Fibroblast of skin of scalp (primary cell): ENCODE measurements at places on chromosomes 11 and 22.
A peak's percentile ranks its signal among the peaks of the same experiment; 100 is the strongest.

DNA sequence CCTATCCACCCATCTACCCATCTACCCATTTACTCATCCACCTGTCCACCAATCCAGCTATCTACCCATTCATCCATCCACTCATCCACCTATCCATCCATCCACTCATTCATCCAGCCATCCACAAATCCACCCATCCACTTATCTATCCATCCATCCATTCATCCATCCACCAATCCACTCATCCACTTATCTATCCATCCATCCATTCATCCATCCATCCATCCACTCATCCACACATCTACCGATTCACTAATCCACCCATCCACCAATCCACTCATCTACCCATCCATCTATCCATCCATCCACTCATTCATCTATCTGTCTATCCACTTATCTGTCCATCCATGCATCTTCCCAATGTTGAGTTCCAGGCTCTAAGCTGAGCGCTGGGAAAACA lies 1.7 kb upstream of the SPI1 start:
- no peak for DNase-seq

- DNase-seq, result peak; percentile 48
Measured at GRCh38 chr11:94768602-94769541, 716 bp downstream of the AMOTL1 start.

GRCh38 chr11:18332302-18332701 lies 9.9 kb downstream of the GTF2H1 start:
- DNase-seq, result no peak

- DNase-seq, result no peak
Measured at GRCh38 chr11:27509908-27510307, 3.3 kb upstream of the LIN7C start.

- DNase-seq, result no peak
Measured at GRCh38 chr11:6362185-6362872, 27.9 kb upstream of the SMPD1 start.

GRCh38 chr11:120540744-120541465 lies 29.4 kb downstream of the GRIK4 start:
- peak; percentile 30 for DNase-seq

DNA sequence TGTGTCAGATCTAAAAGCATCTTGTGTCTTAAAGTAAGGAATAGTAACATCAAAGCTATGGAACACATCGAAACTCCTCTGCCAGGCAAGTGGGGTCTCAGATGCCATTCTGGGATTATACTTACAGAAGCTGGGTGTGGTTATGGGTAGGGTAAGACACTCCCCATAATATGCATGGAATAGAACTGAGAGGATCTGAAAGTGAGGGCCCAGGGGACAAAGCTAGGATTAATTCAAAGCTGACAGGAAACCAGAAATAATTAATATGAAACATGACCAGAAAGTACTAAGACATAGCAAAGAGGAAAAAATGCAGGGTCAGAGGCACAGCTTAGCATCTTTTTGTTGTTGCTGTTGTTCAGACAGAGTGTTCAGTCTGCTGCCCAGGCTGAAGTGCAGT lies 40.2 kb upstream of the EED start:
- no peak for DNase-seq

- no peak for DNase-seq
Measured at GRCh38 chr22:36828815-36829214, 12.0 kb upstream of the PVALB start.

GRCh38 chr11:118002010-118002540 lies 15.9 kb downstream of the IL10RA start:
- no peak for DNase-seq

- peak; percentile 56 for DNase-seq
Measured at GRCh38 chr11:132402071-132402684, 1031.8 kb downstream of the NTM start.

GRCh38 chr11:132858223-132858622 lies 674.1 kb downstream of the OPCML start:
- peak; percentile 31 for DNase-seq

GRCh38 chr11:12989428-12990161 lies 19.5 kb upstream of the RASSF10 start:
- DNase-seq, result no peak

DNA sequence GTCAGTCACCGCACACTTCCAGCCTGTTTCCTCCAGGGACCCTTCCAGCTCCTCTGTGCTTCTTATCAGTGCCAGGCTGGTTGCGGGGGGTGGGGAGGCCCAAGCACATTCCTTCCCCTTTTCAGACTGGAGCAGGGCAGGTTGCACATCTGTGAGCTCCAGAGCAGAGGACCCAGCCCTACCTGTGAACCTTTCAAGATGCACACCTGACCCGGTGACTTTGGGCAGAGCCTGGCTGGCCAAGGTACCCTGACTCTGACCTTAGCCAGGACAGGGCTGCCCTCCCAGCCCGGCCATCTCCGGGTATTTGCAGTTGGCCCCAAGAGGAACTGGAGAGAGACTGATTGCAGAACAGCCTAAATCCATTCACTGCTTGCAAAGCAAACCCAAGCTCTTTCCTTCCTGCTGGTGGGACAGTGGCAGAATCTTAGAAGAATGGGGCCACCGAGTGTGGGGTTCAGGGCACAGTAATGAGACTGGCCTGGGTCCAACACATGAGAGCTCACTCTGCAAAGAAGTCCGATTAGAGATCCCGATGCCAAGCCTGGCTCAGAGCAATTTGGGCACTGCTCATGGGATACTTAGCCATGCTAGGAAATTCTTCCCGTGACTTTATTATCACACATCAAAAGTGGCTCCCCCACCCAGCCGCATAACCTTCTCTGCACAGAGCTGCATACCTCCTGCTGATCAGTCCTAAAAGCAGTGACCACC lies 64.7 kb upstream of the CCND1 start:
- DNase-seq, result no peak

- DNase-seq, result no peak
Measured at GRCh38 chr11:94923004-94923334, 50.4 kb downstream of the CWC15 start.

GRCh38 chr22:48853627-48854240 lies 973.9 kb downstream of the BRD1 start:
- no peak for DNase-seq

DNA sequence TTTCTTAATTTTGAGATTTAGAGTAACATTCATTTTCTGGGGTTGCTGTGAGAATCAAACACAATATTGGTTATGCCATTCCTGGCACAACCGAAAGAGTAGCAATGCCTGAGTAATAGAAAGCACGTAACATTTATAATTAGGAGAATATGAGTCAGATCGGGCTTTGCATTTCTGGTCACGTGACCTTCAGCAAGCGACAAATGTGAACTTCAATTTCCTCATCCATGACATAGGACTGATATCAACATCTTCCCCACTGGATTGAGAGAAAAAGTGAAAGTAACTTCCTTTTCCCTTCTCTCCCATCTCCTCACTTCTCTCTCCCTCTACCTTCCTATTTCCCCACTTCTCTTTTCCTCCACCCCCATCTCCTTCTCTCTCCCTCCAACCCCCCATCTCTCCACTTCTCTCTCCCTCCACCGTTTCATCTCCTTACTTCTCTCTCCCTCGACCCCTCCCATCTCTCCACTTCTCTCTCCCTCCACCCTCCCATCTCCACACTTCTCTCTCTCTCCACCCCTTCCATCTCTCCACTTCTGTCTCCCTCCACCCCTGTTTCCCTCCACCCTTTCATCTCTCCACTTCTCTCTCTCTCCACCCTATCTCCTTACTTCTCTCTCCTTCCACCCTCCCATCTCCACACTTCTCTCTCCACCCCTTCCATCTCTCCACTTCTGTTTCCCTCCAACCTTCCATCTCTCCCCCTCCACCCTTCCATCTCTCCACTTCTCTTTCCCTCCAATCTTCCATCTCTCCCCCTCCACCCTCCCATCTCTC lies 33.5 kb upstream of the CAT start:
- DNase-seq, result peak; percentile 56

- peak; percentile 88 for DNase-seq
Measured at GRCh38 chr11:122661182-122661945, 5.8 kb downstream of the UBASH3B start.

DNA sequence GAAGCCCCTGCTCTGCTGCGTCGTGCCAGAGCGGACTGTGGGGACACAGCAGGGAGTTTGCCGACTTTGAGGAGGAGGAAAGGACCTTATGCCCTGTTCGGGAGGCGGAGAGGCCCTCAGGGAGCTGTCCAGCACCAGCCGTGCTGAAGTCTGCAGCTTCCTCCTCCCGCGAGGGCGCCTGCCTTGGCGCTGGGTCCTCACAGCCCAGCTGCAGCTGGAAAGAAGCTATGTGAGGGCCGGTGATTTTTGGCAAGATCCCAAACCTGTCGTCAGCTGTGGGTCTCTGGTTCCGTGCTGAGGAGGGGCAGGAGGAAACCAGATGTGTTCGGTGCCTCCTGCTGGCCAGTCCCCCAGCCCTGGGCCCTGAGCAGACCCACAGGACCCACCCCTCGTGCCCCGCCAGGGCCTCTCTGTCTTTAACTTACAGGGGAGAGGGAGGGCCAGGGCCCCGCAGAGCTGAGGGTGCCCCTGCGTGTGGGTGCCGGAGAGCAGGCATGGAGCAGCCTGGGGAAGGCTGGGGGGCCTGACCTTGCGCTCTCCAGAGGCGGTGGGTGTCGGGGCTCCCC lies 12.0 kb downstream of the BRSK2 start:
- DNase-seq, result peak; percentile 58

GRCh38 chr22:44357296-44357965 lies 44.7 kb upstream of the SHISAL1 start:
- DNase-seq, result no peak

GRCh38 chr11:57359896-57360690 lies 20.9 kb downstream of the PRG3 start:
- no peak for DNase-seq

DNA sequence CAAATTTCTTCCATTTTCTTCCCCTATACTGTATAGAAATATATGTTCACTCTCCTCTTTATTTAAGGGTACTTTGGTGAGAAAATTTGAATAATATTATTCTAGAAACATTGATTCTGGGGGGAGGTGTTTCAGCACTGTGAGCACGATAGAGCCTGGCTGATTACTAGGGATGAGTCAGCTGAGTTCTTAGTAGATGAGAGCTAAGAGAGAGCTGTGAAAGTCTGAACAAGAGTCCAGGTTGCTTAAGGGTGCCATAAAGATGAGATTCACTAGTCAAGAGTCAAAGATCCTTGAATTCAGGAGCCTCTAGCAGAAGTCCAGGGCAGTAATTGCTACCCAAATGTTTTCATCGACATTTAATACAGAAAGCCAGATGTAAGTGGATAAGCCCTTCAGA lies 756.6 kb upstream of the API5 start:
- no peak for DNase-seq

DNA sequence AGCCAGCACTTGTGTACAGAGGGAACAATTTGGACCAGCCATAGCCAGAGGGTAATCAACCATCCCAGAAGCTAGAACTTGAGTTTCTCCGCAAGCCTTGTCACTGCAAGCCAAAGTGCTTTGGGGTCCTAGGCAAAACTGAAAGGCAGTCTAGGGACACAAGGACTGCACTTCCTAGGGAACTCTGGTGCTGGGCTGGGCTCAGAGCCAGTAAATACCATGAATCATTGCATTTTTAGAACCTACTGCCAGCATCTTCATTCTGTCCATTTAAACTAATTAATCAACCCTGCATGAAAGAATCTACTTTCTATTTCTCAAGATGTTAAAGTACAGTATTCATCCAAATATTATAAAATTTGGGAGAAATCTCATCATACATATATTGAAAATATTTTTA lies 20.0 kb downstream of the PATE3 start:
- peak; percentile 4 for DNase-seq

DNA sequence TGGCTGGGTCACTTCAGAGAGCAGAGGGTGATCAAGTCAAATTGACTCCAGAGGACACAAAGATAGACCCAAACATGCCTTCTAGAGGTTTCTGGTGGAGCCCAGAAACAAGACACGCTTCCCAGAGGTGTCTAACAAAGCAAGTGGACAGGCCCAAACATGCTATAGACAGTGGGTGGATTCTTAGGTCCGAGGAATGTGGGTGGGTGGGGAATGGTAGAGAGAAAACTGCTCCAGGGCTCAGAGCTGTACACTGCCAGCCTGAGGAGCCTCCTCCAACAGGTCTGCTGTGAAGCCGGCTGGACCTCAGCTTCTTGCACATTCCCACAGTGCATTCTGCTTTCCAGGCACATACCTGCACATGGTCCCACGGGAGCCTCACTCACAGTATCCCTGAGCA lies 116.8 kb upstream of the NECTIN1 start:
- no peak for DNase-seq

DNA sequence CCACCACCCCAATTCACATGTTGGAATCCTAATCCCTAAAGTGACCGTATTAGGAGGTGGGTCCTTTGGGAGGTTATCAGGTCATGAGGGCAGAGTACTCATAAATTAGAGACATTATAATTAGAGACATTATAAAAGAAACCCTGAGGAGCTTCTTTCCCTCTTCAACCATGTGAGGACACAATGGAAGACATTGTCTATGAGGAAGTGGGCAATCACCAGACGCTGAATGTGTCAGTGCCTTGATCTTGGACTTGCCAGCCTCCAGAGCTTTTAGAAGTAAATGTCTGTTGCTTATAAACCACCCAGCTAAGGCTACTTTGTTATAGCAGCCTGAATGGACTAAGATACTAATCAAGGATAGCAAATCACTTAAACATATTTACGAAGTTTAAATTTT lies 14.8 kb downstream of the GAB2 start:
- no peak for DNase-seq

- DNase-seq, result no peak
Measured at GRCh38 chr11:8097926-8098325, 16.9 kb downstream of the TUB start.

DNA sequence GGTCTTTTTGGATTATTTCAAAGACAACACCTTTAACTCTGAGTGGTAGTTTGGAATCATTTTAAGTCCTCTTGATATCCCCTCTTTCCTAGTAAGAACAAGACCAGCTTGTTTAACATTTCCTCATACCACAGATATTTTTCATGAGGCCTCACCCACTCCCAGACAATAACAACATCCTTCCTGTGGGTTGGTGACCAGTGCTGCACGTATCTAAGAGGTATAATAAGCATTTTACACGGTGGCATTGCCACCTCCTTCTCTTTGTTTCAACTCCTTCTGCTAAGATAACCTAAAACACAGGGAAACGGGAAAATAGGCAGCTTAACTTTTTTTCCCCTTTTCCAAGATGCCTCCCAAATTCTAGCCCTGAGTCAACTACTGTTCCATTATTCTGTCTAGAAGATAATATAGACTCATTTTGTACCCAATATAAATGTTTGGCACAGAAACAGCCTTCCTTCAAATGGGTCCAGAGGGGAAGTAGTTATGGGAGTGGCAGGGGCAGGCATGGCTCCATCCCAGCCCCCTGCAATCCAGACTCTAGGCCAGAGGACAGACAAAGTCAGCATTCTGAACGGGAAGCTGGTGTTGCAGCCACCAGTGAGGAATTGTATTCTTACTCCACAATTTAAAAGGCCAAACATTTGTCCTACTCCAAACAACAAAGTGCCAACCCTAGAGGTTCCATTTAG lies 28.5 kb downstream of the MAML2 start:
- peak; percentile 74 for DNase-seq

DNA sequence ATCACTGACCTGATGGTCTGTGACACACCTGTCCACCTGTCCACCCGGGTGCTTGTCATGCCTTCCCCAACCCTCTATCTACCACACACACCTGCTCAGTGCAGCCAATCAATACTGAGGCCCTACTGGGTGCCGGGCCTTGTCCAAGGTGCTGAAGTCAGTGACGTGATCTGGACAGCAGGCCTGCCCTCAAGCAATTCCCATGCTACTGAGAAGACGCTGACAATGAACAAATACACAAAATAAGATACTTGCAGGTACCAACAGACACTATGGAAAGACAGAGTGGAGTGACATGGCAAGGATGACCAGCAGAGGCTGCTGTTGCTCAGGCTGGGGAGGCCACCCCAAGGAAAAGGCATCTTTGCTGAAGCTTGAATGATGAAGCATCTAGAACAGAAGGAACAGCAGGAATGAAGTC lies 21.2 kb downstream of the PLAAT3 start:
- DNase-seq, result peak; percentile 49
